ENCODE measurements at places on chromosomes 1 and 21.
A peak's percentile ranks its signal among the peaks of the same experiment; 100 is the strongest.

DNA sequence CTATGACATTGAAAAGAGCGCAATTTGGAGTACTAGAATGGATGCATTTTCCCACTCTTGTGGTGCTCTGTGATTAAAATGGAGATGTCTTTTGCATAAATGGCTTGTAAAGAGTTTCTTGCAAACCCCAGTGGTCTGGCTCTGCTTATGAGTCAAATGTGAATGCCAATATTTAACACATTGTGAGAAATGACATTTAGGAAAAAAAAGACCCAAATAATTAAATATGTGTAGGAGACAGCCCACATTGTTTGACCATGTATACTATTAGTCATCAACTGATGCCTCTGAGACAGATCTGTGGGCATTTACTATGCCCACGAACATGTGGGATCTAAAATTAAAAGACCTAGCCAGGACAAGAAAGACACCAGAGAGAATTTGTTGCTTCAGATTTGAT, 22.2 kb upstream of the RUNX1 start:
- no peak for DNase-seq

DNA sequence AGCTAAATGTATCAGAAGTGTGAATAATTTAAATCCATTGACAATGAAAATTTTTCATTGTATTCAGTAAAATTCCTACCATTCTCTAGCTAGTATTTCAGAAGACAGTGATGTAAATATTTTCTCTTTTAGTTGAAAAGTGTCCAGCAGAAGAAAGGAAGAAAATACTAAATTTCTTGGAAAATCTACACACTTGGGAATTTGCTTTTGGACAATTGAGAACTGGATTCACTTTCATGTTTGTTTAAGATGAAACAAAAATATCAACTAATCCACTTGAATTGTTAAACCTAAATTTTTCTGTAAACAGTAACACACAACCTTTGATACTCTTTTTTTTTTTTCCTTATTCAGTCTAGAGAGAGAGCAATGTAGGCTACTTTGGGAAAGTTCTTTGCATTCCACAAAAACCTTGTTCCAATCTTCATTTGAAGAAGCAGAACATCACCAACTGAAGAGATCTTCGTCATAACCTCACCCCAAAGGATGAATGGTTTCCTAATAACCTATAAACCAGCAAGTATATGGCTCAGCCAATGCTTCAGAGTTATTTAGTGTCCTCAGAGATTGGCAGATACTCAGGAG, 155.1 kb upstream of the GORAB start:
- no peak for DNase-seq

GRCh38 chr1:37484325-37485051, 10.1 kb downstream of the ZC3H12A start:
- DNase-seq: no peak

DNA sequence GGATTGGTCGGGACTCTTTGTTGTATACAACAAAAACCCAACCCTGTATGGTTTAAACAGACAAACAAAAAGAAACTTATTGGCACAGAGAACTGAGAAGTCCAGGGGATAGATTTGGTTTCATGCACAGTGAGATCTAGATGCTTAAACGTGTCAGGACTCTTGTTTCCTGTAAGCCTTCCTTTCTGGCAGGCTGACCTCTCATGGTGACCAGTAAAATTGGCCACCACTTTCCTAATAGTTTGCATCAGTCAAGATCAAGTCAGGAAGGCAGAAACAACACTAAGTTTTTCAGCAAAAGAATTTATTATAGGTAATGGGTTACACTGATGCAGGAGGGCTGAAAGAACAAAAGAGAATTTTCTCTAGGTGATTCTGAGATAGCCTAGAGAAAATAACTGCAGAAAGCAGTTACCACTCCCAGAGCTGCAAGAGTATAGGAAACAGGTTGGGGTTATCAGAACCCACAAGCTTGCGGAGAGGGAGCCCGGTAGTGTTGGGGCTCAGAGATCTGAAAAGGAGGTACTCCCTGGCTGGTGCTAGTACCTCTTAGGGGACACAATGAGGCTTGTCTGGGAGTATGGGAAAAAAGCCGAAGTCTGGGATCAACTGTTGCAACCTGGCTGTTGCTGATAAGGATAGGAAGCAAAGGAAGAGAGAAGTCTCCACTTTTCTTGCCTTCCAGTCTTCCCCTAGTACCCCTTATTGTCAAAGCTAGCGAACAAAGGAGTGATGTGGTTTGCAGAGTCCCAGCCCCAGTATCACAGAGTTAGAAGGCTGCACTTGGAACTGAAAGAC, 21.4 kb downstream of the CITED4 start:
- DNase-seq: no peak

- no peak for DNase-seq
Measured at GRCh38 chr1:24289937-24290595, 29.1 kb upstream of the GRHL3 start.

DNA sequence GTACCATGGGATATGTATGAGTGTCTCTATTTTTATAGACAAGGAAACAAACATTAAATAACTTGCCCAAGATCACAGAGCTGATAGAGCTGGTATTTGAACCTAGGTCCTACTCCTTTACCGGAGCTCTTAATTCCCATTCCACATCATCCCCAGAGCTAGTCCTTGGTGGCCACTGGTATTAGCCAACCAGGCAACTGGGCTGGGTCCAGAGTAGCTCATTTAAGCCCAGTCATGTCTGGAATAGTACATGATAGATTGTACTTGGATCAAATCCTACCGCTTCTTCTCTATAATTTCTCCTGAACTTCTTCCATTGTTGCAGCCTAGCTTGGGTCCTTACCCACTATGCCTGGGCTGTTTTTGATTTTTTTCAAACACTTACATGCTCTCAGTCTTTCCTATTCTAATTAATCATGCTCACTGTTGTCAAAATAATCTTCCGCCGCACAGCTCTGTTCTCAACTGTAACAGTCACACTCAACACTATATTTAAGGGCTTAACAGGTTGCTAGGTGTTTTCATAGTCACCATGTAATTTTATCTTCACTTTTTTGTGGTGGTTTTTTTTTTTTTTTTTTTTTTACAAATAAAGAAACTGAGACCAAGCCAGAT, 80.2 kb downstream of the COLGALT2 start:
- DNase-seq: no peak

GRCh38 chr1:8252266-8252951, 65.5 kb upstream of the SLC45A1 start:
- DNase-seq: no peak

GRCh38 chr1:182764029-182764727, 25.4 kb upstream of the NPL start:
- DNase-seq: no peak

- peak; percentile 78 for DNase-seq
Measured at GRCh38 chr1:153849487-153850185, 73.1 kb downstream of the GATAD2B start.

DNA sequence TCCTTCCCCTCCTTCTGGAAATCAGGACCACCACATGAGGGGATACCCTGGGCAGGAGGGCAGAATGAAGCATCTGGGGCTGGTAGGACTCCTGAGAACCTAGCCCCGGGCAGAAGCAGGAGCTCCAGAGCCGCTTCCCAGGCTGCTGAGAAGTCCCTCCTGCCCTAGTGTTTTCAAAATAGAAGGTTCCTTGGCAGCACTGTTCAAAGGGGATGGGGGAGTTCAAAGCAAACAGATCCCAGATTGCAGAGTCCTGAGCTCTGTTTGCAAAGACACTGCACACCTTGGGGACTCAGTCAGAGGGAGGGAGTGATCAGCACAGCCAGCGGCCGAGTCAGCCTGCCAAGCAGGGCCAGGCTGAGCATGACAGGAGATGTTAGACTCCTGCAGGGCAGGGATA, 177.8 kb downstream of the PTPRU start:
- DNase-seq: no peak

GRCh38 chr21:31660259-31660565, 719 bp downstream of the SOD1 start:
- peak; percentile 52 for DNase-seq

- no peak for DNase-seq
Measured at GRCh38 chr1:81867235-81867634, 66.5 kb downstream of the ADGRL2 start.

- no peak for DNase-seq
Measured at GRCh38 chr1:3915551-3916121, 15.6 kb upstream of the C1orf174 start.

DNA sequence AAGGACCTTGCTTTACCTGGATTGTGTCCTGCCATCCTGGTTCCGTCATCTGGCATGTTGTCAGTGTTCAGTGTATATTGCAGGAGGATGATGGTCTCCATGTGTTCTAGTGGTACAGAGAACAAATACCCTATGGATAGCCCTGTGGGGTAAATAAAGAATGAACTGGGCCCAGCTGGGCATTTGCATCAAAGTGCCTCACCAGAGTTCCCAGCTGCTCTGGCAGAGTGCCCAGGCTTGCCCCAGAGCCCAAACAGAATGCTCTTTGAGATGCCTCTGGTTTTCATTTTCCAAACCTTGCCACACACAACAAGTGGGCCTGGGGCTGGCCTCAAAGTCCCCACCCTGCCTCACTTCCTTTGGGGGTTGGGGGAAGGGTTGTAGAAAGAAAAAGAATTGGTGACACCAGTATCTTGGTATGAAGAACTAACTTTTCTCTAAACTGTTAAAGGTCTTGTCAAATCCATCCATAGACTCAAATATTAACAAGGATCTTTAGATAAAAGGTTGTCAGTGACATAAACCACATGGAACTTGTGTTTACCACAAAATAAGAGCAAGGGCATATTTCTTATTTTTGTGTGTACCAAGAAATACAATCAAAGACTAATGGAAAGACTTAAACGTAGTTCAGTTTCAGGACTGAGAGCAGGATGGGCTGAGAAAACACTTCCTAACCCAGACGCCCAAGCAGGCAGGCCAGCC, 82.2 kb downstream of the LMO4 start:
- peak; percentile 50 for DNase-seq

DNA sequence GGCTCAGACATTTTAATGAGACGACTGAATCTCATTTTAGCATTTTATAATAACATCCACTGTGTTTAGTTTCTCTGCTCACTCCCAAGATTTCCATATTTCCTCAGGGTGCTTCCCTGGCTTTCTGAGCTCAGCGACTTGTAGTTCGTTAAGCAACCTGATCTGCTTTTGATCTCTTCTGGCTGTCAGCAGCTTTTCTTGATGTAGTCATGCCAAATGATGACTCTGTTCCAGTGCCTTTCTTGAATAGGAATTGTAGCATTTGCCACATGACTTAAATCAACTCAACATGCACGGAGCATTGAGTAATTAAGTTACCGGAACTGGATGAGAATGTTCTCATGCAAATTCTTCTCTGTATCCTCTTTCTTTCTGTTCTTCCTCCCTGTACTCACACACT, 246.1 kb downstream of the FMN2 start:
- no peak for DNase-seq

DNA sequence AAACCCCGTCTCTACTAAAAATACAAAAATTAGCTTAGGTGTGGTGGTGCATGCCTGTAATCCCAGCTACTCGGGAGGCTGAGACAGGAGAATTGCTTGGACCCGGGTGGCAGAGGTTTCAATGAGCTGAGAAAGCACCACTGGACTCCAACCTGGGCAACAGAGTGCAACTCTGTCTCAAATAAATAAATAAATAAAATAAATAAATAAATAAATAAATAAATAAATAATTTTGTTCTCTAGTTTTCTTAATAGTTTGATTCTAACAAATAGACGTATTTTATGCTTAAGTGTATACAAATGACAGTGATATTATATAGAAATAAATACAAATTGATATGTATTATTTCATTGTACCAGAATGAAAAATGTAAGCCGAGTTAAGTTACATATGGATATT, 339.9 kb upstream of the OLFM3 start:
- no peak for DNase-seq

GRCh38 chr21:31075848-31076247, 37.6 kb upstream of the KRTAP19-8 start:
- no peak for DNase-seq

DNA sequence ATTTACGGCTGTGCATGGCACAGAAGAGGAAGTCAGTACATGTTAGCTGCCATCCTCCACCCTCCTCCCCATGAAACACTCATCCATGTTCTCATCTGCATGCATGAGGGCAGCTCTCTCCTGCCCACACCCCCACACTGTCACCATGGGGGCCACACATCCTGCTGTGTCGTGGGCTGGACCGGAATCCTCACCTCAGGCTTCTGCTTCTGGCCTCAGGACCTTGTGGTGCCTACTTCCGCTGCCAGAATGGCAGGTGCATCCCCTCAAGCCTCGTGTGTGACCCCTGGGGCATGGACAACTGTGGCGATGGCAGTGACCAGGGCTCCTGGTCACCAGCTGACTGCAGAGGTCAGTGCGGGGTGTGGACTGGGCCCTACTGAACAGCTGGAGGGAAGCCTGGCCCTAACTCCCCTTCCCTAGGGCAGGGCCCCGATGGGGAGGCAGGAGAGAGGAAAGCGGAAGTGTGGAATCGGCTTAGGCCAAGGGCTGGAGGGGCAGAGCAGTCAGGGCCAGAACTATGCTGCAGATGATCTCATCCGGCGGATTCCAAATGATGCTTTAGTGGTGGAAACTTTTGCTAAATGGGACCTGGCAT, 3.8 kb downstream of the LDLRAD2 start:
- no peak for DNase-seq

DNA sequence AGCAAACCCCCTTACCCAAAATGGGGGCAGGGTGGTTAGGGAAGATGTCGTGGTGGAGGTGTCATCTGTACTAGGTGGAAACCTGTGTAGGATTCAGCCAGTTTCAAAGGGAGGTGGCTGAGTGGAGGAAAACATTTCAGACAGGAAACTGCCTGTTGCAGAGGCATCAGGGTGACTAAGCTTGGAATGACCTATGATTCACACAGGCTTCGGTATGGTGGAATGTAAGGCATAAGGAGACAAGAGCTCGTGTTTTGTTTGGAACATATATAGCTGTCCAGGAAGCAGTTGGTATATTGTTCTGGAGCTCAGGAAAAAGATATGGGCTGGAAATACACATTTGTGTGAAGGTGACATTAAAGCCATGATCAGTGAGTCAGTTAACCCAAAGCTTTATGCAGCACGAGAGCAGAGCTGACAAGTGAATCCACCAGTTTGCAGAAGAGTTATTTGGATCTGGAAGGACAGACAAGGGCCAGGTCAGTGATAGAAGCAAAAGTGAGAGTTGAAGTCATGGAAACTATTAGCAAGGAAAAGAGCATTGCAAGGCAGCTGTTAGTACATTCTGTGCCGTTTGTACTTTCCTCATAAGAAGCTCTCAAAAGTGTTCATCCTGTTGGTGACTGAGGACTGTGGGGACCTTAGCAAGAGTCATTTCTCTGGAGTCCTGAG, 12.2 kb downstream of the UTP25 start:
- DNase-seq: no peak
